Karpas-422 (cell line): ENCODE measurements at places on chromosomes 3 and 15. TPM values are rescaled to one million over a fixed set of nuclear protein-coding genes. Genes with fewer than 3 reads are reported as not detected.

KLHL6 gene
- total RNA-seq: 41.1 and 50.9 TPM in 2 replicates

DNA sequence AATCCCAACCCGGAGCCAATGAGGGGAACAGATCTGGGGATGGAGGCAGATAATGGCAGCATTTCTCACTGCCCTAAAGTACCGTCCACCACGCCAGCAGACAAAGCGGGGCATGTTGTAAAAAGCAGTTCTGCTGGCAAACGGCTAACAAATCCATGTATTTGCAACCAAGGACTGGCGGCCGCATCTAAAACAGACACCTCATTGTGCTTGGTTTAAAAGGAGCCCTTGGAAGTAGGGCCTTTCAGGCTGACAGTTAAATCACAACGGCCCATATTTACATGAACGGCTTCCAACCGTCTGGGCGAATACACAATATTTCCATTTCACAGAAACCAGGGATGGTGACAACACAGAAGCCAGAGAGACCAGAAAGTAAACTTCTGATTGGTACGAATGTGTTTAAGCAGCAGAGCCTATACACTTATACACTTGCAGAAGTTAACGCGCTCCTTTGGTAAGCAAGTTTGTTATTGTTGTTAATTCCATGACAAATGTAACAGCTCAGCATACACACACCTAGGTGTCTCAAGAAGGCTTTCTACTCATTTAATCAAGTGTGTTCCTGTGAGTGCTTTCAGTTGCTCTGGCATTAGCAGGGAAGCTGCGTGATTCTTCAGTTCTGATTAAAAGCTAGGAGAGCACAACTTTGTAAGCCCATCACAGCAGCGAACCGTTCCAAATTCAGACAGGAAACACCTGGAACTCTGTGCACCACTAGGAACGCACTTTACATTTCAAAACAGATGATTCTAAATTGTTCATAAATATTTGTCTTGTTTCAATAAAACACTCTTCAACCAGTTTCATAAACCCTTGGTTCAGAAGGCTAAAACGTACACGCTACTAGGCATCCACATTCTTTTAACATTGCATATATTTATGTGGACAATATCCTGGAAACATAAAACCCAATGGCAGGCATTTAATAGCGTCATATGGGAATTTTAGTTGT, 112.9 kb downstream of the PDZRN3 start:
- no peak for DNase-seq
- no peak overlapping the region for H3K27ac ChIP-seq
- H3K4me3 ChIP-seq: no peak overlapping the region
- no peaks in the 10 kb centered on the region for H3K36me3 ChIP-seq
- no peaks in the 10 kb centered on the region for H3K4me1 ChIP-seq
- H3K27me3 ChIP-seq: no peaks in the 10 kb centered on the region

MEX3B gene
- 0.37 and 1.2 TPM in 2 replicates for total RNA-seq

DNA sequence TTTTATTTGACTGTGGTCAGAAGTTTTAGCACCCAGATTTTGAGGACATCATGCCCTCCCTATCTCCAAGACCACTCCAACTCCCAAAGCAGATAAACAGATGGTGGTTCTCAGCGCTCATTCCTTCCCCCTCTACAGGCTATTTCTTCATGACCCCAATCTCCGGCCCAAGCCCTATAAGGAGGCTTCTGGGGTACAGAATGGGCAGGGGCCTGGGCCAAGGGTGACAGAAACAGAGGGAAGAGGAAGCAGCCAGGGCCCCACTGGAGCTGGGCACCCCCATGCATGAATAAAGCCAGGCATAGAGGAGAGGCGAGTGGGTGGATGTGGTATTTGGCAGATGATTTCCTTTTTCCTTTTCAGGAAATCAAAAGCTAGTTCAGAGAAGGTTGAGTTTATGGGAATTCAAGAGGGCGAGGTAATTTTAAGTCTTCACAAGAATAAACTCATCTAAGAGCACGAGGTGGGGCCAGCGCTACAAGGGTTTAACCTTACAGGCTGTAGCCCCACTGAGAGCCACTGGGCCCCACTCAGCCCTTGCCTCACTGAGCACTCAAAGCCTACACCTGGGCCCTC, 104.8 kb upstream of the HERC1 start:
- no peaks in the 10 kb centered on the region for H3K36me3 ChIP-seq
- no peaks in the 10 kb centered on the region for H3K27me3 ChIP-seq
- H3K4me1 ChIP-seq: peaks cover 26% of the 10 kb centered on the region
- no peak overlapping the region for H3K27ac ChIP-seq
- DNase-seq: no peak
- H3K4me3 ChIP-seq: no peak overlapping the region

GOLGA6A gene
- not detected in 2 replicates for total RNA-seq

GRCh38 chr3:47419083-47420043, 38.5 kb downstream of the PTPN23 start:
- H3K27me3 ChIP-seq: no peaks in the 10 kb centered on the region
- no peak overlapping the region for H3K4me3 ChIP-seq
- H3K36me3 ChIP-seq: peaks cover 27% of the 10 kb centered on the region
- peak; percentile 69 for DNase-seq
- H3K27ac ChIP-seq: peak overlapping the region; percentile 48

DNA sequence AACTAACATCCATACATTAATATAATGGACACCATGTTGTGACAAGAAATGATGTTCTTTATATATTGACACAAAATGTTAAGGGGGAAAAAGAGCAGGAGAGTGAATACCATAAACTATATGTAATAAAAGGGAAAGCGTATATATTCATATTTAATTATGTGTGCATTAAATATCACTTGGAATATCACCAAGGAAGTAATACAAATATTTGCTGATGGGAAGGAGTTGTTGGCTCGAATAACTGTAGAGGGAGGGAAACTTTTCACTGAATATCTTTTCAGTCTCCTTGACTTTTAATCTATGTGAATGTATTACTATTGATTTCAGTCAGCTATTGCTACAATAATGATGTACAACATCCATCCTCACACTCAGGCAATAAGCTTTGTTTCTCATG, 167.0 kb upstream of the DPH6 start:
- H3K36me3 ChIP-seq: no peaks in the 10 kb centered on the region
- no peaks in the 10 kb centered on the region for H3K4me1 ChIP-seq
- no peak for DNase-seq
- no peaks in the 10 kb centered on the region for H3K27me3 ChIP-seq
- no peak overlapping the region for H3K4me3 ChIP-seq

- no peak overlapping the region for H3K27ac ChIP-seq
- no peaks in the 10 kb centered on the region for H3K36me3 ChIP-seq
- no peaks in the 10 kb centered on the region for H3K4me1 ChIP-seq
- no peak overlapping the region for H3K4me3 ChIP-seq
- DNase-seq: no peak
Observed at GRCh38 chr3:30686176-30686575, 79.8 kb downstream of the TGFBR2 start.

GRCh38 chr3:17974206-17974841, 231.9 kb upstream of the TBC1D5 start:
- no peak for DNase-seq
- no peaks in the 10 kb centered on the region for H3K4me1 ChIP-seq
- H3K27ac ChIP-seq: no peak overlapping the region
- H3K36me3 ChIP-seq: no peaks in the 10 kb centered on the region
- no peaks in the 10 kb centered on the region for H3K27me3 ChIP-seq
